ENCODE measurements at places on chromosomes 7 and 10.

DNA sequence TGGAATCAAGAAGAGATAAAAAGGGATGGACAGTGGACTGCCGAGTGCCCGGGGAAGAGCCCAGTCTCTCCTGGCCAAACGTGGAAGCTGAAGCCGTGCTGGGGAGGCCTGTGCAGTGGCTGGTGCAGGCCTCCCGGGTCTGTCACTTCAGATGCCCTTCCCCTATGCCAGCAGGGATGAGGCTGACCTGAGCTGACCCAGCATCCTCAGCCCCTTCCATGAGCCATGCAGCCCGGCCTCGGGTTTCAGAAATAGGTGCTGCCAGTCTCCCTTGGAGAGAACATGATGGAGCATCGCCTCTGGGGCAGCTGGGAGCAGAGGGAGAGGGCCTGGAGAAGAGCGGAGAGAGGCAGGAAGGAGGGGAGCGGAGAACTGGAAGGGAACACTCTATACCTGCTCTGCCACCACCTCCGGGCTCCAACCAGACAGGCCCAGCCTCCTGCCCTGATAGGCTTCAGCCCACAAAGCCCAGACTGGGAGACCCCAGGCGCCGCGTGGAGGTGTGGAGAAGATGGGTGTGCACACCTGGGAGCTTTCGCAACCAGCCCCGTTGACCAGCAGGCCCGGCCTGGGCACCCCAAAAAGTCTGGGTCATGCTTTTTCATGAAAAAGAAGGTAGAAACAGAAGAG is 68.6 kb upstream of the PPP2R2D start:
- DNase-seq, result no peak

- no peak for DNase-seq
These were observed at the start of gene CHST3 for GRCh38 chr10:71964098-71964742. Gene CHST3, plus strand, starts transcription at chr10:71964395. Its CDS starts 41,448 bp downstream, at chr10:72005843.

- DNase-seq, result no peak
These were observed 17.1 kb upstream of the TMEM120A start for GRCh38 chr7:76011442-76011861.

DNA sequence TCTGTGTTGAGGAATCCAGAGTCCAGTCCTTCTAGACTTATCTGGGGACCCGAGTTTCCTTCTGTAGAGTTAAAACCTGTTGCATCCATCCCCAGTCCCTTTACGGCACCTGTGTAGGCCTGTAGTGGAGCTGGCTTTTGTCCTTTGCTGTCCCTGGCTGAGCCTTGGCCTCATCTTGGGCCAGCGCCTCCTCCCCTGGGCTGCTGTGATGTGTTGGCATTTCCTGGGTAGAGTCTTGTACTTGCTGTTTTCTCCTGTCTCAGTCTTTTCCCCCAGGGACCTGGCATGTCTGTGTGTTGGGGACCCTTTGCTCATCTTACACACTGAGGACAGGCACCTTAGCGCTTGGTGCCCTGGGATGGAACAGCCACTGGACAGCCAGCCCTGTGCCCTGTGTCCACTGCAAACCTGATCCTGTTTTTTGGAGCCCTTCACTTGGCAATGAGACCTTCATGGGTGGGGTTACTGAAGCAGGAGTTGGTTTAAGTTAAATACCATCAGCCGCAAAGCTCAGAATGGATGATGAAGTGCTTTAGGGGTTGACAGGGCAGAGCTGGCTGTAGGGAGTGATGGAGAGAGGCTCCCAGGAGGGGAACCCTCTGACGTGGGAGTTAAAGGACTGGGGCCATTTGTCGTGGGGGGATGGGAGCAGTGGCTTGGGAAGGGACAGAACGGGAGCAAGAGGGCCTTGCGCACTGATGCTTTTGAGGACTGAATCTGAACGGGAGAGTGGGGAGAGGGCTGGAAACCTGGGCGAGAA is 50.9 kb downstream of the CUX1 start:
- DNase-seq, result no peak

DNA sequence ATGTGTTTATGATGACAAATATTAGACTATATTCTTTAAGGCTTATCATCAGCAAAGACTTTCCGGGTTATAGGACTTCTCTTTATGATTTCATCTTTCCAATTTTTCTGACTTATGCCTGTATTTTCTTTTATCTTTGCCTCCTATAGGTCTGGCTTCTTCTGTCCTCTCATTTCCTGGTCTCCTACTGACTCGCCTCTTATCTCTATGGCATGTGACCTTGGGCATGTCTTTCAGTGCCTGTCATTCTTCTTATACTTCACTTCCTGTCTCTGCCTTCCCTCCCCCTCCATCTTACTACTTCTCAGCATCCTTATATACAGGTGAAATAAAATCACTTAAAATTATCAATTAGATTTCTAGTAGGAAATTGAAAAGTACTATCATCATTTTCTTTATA is 42.2 kb downstream of the PCDH15 start:
- DNase-seq, result no peak

GRCh38 chr10:7532723-7533498 is 122.1 kb upstream of the SFMBT2 start:
- no peak for DNase-seq

DNA sequence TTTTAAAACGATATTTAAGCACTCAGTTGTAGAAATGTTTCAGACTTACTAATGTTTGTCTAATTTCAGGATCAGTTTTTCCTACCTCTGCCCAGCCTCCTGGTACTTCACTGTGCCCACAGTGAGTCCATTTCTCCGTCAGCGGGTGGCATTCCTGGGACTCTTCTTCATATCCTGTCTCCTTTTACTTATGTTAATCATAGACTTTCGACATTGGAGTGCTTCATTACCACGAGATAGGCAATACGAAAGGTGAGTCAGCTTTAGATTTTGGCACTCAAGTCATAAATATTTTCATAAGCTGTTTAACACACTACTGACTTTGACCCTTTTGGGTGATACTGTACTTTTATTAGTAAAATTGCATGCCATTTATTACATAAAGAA is 2.1 kb downstream of the ENTPD7 start:
- DNase-seq, result peak; percentile 76

DNA sequence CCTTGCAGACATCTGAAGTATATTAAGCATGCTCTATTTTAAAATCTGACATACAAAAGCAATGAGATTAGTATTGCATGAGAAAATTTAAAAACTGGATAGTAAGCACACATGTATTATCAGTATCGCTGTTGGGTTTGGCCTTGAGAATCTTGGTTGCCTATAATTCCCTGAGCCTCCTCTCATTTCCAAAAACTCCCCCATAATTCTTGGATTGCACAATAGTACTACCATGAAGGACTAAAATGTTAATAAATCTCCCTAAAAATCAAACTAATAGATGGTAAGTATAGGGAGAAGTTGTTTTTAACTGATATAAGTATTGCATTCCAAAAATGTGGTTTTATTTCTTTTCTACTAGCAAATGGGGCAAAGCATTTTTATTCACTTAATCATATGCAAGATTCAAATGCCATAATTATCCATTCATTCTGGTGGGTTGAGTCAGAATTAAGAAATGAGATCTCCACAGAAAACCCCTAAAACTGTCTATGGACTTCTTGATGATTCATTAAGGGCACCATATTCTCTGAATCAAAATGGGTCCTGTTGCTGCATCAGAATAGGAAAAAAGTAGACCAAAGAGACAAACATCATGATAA is 10.3 kb upstream of the VIM start:
- no peak for DNase-seq

DNA sequence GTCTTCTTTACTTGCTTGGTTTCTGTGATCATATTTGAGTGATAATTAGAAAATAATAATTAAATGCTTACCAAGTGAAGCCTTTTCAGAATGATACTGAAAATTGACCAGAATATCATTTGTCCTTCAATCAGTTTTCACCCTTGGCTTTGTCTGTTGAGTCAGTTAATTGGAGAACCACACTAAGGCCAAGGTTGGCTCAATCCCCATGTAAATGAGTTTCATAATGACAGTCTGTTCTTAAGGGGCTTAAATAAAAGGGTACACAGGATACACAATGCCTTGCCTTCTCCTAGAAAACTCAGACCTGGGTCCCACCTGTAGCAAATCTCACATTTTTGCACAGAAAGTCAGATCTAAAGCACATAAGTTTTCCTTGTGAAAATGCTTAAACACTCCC is 31.3 kb upstream of the EGR2 start:
- DNase-seq, result no peak

DNA sequence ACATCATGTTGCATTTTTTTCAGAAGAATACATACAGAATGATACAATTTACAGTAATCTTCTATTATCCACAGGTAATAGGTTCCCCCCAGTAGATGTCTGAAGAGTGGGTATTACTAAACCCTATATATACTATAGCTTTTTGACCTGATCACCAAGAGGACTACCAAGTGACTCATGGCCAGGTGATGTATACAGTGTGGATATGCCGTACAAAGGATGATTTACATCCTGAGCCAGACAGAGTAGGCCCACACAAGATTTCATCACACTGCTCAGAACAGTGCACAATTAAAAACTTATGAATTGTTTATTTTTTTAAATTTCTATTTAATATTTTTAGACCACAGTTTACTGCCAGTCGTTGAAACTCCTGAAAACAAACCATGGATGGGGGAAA is 70.6 kb downstream of the STEAP1B start:
- no peak for DNase-seq
